ENCODE measurements at places on chromosomes 4 and X.
A peak's percentile ranks its signal among the peaks of the same experiment; 100 is the strongest.

GRCh38 chr4:73586666-73587065 lies 33.6 kb downstream of the RASSF6 start:
- ATAC-seq: no peak

DNA sequence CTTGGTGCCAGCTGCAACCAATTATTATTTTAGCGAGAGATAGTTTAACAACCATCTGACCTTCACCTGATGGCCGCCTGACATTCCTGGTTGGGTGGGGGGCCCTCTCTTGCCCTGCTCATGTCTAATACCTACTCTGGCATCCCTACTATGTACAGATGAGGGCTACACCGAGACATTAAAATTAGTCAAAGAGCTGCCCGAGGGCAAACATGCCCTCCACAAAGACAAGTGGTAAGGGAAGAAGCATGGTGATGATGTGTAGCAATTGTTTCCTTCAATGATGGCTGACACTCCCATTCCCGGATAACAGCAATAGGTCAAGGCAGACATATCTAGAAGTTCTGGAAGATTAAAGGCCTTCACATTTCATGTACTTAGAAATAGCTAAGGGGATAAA lies 49.6 kb downstream of the MAP7D3 start:
- no peak for ATAC-seq

GRCh38 chrX:104621781-104622180 lies 55.8 kb downstream of the IL1RAPL2 start:
- ATAC-seq: no peak

DNA sequence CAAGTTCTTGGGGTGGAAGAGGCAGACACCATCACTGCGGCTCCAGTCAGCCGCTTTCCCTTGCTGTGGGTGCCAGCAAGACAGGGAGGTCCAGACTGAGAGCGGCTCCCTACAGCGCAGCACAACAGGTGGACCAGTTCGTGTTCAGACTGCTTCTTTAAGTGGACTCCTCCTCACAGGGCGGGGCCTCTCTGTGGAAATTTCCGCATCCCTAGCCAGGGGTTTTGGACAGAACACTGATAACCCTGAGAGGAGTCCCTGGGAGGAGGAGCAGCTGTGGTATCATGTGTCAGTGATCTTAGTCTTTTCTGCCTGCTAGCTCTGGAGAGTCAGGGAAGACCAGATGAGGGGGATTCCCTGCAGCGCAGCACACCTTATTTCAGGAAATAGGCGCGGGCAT lies 48.5 kb downstream of the MAGEC2 start:
- ATAC-seq: no peak

GRCh38 chr4:155405059-155405458 lies 28.3 kb upstream of the MAP9 start:
- no peak for ATAC-seq

- peak; percentile 18 for ATAC-seq
These were observed 587 bp downstream of the CD99 start for GRCh38 chrX:2691543-2692220.

DNA sequence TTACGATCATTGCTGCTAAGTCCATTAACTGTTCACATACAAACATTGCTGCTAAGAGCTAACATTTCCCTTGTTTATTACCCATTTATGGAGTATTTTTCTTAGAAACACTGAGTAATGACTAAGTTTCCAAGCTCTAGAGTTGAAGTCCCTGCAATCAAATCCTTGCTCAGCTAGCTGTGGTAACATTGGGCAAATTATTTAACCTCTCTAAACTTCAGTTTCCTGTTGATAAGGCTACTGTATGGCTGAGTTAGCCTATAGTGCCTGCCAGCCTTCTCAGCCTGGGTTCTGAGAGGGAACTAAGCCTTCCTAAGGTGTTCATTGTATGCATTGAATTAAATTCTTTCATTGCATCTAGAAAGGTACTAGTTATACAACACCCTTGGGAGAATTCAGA lies 15.2 kb upstream of the SCOC start:
- no peak for ATAC-seq

- ATAC-seq: no peak
These were observed 226.1 kb upstream of the KCNIP4 start for GRCh38 chr4:22174640-22175039.
